ENCODE measurements at places on chromosomes 5 and 9. TPM values are rescaled to one million over a fixed set of nuclear protein-coding genes. Genes with fewer than 3 reads are reported as not detected.

The LEAP2 gene
- total RNA-seq, result 1.8 TPM

The SIT1 gene
- total RNA-seq, result 14.7 TPM

- H3K27me3 ChIP-seq, result no peaks in the 10 kb centered on the region
- no peaks in the 10 kb centered on the region for H3K4me1 ChIP-seq
- no peak overlapping the region for H3K27ac ChIP-seq
- peaks cover 21% of the 10 kb centered on the region for H3K36me3 ChIP-seq
- DNase-seq, result no peak
- H3K4me3 ChIP-seq, result no peak overlapping the region
Measured at GRCh38 chr9:33250458-33250995, 10.6 kb downstream of the SPINK4 start.

GRCh38 chr5:28779161-28779754 is 1740.9 kb upstream of the CDH9 start:
- H3K36me3 ChIP-seq, result no peaks in the 10 kb centered on the region
- H3K27me3 ChIP-seq, result no peaks in the 10 kb centered on the region
- H3K4me3 ChIP-seq, result no peak overlapping the region
- H3K27ac ChIP-seq, result no peak overlapping the region

DNA sequence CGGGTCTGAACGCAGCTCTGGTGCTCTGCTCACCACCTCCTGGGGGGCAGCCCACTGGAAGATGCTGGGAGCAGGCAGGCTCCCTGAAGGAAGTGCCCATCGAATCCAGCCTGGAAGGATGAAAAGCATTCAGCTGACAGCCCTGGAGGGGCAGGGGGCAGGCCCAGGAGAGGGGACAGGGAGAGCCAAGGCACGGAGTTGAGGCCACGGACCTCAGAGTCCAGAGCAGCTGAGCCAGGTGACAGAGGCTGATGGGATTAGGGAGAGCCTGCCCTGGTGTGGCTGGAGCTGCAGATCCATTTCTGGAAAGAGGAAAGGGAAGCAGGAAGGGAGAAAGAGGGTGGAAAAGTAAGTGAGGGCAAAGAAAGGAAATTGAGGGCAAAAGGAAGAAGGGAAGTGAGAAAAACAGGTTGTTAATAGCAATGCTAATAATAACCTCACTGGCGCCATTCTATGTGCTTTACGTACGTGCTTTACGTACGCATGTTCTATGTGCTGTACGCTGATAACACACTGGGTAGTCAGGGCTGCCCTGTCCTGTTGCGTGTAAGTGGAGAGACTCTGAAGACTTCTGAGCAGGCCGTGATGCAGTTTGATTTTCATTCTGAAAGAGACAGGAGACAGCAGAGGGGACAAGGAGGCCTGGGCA is 52.6 kb downstream of the LMX1B start:
- no peak overlapping the region for H3K4me3 ChIP-seq
- H3K36me3 ChIP-seq, result no peaks in the 10 kb centered on the region
- DNase-seq, result no peak
- H3K27me3 ChIP-seq, result peaks cover 14% of the 10 kb centered on the region
- H3K27ac ChIP-seq, result no peak overlapping the region
- peaks cover 48% of the 10 kb centered on the region for H3K4me1 ChIP-seq

GRCh38 chr5:110549301-110549700 is 177.2 kb downstream of the TMEM232 start:
- no peak for DNase-seq
- H3K4me1 ChIP-seq, result no peaks in the 10 kb centered on the region
- no peaks in the 10 kb centered on the region for H3K27me3 ChIP-seq
- H3K4me3 ChIP-seq, result no peak overlapping the region
- H3K27ac ChIP-seq, result no peak overlapping the region

Measured in GM23338 (cell line).